ENCODE measurements at places on chromosomes 1 and 21.

DNA sequence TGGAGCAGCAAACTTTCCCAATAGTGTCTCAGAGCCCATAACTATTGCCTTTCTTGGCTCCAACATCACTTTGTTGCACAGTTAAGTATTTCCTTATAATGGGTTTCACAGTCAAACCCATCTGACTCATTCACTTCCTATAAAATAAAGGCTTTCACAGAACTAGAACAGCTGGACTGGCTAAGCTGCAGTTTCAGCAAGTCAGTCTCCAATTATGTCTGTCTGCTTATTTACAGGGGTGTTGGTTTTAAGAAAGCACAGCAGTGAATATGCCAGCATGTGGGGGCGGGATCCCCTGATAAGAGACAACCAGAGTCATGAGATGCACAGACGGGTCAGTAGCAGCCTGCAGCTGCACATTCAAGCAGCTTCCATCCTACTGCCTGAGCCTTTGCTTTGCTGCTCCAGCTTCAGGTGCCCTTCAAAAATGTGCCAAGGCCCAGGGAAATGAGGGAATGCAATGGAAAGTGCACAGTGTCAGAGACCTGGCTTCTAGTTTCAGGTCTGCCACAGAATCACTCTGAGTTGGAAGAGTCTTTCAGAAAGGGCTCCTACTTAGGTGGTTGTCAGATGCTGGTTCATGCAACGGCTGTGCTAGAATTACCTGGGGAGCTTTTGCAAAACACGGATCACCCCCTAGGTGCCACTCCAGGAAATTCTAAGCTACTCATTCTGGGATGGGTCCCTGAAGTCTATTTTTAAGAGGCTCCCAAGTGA lies 24.8 kb downstream of the RNF19B start:
- no peak for DNase-seq

DNA sequence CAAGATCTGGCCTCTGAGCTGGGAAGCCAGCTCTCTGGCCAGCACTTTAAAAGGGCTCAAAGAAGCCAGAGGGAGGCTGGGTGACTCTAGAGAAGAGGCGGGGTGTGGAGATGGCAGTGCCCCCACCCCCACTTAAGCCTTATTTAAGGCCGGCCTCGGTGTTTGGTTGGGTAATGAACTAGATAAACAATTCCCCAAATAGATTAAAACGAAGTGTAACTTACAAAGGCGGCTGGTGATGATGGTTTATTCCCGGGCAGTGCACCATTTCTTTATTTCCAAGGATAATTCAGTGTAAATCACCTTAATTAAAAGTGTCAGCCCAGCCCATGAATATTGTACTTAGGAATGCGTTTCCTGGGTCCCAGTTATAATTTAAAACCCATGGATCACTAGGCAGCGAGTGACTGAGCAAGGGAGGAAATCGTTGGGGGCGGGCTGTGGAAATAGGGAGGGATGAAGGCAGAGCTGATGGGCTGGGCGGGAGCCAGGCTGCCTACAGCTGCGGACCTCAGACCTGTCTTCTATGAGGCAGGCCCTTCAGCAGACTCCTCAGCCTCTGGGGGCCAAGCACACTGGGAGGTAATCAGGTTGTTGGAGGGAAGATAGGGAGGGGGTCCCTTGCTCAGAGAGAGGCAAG lies 54.9 kb downstream of the TMEM53 start:
- DNase-seq, result no peak

DNA sequence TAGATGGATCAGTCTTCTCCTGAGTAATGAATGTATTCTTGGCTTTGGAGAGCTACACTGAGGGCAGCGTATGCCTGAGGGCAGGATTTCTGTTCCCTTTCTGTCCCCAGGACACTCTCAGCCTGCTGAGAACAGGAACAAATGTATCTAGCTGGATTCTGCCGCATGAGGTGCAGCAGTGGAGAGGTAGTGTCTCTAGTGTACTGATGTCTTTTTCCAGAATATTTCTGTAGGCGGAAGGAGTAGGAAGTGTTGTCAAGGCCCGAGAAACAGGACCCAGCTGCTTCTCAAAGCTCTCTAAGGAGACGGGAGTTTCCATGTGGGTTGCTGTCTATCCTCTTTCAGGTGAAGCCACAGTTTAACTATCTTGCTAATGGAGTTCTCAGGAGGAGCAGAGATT lies 65.5 kb downstream of the MT1HL1 start:
- no peak for DNase-seq

DNA sequence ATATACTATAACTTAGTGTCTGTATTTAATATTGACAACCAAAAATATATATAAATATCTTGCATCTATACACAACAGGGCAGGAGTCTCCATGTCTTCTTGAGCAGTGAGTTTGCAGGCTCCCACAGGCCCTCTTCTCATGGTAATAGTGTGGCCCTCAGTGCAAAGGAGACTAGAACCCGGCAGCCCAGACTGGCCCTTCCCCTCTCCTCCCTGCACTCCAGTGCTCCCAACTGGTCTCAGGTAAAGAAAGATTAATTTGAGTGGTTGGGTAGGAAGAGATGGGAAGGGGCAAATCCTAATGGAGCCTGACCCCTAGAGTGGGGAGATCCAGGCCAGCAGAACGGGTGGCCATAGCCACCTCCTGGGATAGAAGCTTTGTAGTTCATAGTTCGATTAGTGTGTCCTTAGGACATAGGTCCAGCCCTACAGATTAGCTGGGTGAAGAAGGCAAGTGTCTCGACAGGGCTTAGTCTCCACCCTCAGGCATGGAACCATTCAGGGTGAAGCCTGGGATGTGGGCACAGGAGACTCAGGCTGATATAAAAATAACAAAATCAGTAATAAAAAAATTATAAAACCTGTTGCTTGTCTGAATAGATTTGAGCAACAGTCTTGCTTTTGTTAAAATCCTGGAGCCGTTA lies 32.3 kb downstream of the SLC2A1 start:
- no peak for DNase-seq

DNA sequence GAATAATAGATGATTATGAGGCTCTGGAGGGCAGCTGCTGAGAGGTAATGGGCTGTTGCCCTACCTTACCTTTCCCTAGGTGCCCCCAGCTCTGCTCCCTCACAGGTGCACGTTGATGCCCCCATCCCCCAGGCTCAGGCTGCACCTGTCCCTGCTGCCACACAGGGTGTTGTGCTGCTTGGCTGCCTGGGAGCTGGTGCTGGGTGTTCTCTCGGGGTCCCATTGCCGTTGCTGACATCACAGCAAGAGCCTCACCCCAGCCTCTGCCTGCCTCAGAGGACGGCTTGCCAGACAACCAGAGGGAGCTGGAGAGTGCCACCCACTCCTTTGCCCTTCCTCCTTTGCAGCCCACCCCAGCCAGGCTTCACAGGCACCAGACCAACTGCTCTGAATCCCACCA lies 31.4 kb upstream of the DMBX1 start:
- no peak for DNase-seq

GRCh38 chr1:48215889-48216288 lies 6.6 kb upstream of the SLC5A9 start:
- no peak for DNase-seq
